ENCODE measurements at places on chromosomes 3 and 15.
A peak's percentile ranks its signal among the peaks of the same experiment; 100 is the strongest.

GRCh38 chr15:81264072-81264857, 59.7 kb downstream of the STARD5 start:
- no peak for DNase-seq

- no peak for DNase-seq
These were observed 260.2 kb downstream of the PDZRN3 start for GRCh38 chr3:73364517-73364916.

DNA sequence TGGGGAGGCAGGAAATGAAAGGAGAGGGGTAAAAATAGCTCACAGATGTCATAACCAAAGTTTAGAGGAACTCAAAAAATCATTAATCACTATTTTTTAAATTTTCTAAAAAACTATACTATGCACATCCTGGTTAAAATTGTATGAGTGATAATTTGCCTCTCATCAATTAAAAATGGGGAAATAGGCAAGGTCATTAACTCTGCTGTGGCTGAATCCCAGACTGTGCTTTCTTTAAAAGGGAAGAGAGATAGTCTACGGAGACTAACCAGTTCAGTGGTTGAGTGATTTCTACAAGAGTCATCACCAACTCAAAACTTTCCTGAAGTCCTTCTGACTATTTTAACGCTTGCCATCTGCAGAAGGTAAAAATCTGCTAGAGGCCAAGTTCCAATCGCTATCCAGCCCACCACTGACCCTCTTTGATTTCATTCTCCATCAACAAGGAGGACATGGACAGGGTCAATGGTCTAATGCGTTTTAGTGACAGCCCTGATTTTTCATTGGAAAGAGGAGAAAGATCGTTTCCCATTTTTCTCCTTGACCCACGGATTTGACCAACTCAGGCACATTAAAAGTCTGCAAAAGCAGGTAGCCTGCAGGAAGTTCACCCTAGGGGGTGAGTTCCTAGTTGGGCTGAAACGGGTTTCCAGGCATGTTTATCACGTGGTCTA, 850 bp downstream of the SUCLG2 start:
- DNase-seq = no peak

DNA sequence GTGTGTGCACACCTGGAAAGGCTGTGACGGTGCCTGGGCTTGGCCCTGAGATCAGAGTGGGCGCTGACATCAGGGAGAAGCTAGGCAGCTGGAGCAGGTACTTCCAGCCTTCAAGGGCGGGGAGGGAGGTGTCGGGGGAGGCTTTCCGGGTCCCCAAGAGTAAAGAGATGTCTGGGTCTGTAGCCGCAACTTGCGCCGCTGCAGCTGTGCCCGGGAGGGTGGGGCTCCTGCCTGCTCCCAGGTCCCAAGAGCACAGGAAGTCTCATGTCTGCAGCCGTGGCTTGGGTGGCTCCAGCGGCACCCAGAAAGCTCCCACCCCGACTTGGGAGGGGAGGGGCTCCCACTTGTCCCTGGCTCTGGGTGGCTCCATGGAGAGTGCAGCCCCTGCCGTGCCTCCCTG, 103.2 kb upstream of the BNIP2 start:
- no peak for DNase-seq

GRCh38 chr15:70488941-70489848, 274.2 kb downstream of the UACA start:
- DNase-seq = no peak

DNA sequence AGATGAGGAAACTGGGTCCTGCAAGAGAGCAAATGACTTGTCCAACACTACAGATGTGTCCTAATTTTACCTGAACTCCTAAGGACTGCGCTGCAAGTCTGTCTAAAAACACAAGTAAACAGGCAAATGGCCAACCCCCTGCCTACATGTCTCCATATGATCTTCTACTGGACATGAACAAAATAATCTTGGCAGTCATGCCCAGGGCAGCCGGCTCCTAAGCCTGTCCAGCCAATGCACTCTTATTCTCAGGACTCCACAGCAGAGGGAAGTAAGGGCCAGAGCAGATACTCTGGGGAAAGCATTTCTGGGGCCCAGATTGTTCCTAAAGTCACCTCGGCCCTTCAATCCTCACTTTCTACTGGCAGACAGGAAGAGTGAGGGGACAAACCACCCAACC, 10.3 kb downstream of the COLQ start:
- no peak for DNase-seq

DNA sequence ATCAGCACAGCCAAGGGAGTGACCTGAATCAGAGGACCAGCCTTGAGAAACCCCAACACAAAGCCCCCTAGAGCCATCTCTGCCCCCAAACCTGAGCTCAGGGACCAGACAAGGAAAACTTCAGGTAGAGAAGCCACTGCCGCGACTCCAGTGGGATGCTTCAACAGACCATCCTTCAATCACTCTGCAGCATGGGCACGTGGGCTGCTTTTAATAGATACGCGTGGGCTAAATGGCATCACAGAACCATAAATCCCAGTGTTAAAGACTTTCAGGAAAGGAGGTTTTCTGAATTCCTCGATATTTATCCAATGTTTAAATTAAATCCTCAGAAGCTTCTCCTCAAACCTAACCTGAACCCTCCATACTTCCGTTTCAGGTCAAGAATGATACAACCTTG, 30.6 kb downstream of the SH3BP5 start:
- no peak for DNase-seq

DNA sequence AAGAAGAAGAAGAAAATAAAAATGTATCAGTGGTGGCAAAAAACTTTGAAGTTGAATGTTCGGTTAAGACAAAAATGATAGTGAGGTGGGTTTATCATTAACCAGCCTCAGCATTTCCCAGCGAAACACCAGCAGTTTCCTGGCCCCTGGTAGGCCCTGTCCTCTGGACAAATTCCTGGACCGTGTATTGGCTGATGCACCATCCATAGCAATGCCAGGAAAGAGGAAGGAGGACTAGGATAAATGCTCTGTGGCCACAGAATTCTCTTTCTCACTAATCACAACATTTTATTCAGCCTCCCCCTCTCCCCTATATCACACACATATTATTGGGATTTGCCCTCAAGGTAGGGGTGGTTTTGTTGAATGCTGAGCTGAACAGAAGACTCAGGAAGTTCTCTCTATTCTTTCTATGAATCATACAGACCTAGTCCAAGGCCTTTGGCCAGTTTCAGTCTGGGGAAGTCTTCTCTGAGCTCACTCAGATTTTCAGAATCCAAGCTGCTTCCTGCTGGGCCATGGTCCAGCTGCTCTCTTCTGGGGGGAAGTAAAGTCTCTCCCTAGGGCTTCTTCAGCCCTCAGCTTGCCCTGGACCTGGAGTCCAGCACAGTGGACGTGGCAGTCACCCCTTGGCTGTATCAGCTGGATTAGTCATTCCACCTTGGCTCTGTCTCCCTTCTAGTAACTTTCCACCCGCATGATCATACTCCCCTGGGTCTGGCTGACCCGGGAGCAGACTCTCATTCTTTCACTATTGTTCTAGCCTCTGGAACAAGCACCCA, 27.6 kb downstream of the SLC28A1 start:
- DNase-seq = peak; percentile 42

- no peak for DNase-seq
These were observed 179.9 kb downstream of the PLOD2 start for GRCh38 chr3:145981056-145981455.

DNA sequence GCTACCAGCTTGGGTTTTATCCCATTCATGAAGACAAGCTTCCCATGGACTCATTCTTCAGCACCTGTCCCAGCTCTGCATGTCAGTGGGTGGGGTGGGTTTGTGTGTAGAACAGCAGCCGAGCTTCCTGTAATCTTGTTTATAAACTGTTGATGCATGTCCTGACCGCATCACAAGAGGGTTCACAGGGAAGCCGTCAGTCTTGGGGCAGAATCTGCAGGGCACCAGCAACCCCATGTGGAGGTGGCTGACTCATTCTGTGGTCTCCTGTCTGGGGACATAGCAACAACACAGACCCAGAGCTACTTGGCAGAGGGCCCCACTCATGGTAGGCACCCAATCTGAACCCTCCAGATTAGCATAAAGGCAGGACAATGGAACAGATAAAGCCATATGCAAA, 35.6 kb downstream of the DAPK2 start:
- DNase-seq = peak; percentile 71

DNA sequence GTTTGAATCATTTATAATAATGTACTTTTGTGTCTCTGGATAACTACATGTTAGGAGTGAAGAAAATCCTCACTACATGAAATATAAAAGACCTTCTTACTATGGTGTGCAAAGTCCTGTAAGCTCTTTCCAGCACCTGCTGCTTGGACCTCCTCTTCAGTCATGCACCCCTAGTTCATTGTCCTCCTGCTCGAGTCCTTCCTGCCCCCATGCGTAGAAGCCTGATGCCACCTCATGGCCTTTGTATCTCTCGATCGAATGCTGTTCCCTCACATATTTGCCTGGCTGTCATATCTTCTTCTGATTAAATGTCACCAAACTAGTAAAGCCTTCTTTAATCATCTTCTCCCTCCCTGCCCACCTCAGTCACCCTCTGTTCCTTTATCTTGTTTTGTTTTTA, 49.9 kb upstream of the SUCLG2 start:
- DNase-seq = no peak

- peak; percentile 31 for DNase-seq
These were observed at the start of gene WNT5A for GRCh38 chr3:55486857-55487380. TSS of gene WNT5A (minus strand) at chr3:55487306. CDS start at chr3:55486985, 321 bp downstream.

- no peak for DNase-seq
These were observed 291.8 kb downstream of the XXYLT1 start for GRCh38 chr3:194979173-194979572.

- DNase-seq = no peak
These were observed 41.3 kb upstream of the TRIM42 start for GRCh38 chr3:140636406-140637138.

DNA sequence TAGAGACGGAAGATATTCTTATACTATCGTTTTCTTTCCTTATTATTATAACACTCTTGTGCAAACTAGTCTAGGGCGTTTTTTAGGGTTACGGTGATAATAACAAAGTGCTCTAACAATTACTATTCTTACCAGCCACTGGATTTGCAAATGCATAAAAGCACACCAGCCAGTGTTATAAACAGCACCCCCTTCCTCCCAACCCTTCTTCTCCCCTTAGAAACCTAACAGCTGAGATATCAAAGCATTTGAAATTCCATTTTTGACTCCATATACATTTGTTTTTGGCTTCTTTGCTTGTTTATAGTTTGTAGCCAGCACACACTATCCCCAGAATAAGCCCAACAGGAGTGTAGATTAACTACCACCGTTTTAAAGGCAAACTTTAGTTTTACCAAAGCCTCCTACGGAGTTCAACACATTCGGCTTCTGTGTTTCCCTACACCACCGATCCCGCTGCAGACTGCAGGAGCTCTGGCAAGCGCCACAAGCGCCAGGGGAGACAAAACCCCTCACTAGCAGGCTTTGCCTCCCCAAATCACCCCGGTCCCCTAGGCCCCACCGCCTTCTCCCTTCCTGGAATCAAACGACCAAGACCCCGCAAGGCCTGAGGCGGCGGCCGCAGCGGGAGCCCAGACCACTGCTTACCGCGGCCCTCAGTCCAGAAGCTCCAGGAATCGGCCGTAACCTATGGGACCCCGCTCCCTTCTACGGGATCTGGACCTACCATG, 461 bp downstream of the COPB2 start:
- DNase-seq = no peak

GRCh38 chr3:65902304-65902793, 136.4 kb downstream of the MAGI1 start:
- DNase-seq = no peak

- no peak for DNase-seq
These were observed 537.8 kb downstream of the OTOL1 start for GRCh38 chr3:162034368-162034767.

DNA sequence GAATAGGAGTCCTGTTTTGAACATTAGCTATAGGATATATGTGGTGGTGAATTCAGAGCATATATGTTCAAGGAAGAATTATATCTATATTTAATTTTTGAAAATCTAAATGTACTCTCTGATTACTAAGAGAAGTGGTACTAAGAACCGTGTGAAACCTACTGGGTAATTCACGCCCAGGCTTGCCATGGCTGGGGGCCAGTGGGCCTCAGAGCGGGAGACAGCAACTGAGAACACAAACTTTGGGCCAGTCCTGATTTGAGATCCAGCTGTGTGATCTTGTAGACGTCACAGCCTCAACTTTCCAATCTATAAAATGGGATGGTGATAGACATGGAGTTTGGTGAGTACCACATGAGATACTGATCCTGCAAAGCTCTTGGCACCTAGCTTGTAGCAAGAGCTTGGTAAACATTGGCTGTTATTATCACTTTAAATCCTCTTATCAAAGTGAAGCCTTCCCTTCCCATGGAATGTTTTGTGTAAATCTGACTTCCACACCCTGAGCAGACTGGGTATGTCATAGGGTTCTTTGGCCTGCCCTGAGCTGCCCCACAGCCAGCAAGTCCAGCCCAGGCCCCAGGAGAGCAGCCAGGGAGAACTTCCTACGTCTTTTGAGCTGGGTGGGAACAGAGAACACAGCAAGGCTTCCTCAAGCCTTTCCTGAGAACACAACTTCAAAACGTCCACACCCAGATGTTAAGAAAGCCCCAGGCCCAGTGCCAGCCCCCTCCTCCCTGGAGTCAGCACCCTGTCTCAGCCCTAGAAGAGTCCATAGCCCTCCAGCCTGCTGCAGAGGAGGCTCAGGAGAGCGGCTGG, 8.2 kb upstream of the PAQR5 start:
- no peak for DNase-seq

- no peak for DNase-seq
These were observed 365.7 kb downstream of the EDEM1 start for GRCh38 chr3:5553203-5553602.

GRCh38 chr15:27260523-27260922, 289.5 kb downstream of the GABRG3 start:
- DNase-seq = no peak

- no peak for DNase-seq
These were observed 20.9 kb downstream of the PDE8A start for GRCh38 chr15:85002517-85002916.

- DNase-seq = no peak
These were observed 747 bp downstream of the MYL3 start for GRCh38 chr3:46862369-46863025.

DNA sequence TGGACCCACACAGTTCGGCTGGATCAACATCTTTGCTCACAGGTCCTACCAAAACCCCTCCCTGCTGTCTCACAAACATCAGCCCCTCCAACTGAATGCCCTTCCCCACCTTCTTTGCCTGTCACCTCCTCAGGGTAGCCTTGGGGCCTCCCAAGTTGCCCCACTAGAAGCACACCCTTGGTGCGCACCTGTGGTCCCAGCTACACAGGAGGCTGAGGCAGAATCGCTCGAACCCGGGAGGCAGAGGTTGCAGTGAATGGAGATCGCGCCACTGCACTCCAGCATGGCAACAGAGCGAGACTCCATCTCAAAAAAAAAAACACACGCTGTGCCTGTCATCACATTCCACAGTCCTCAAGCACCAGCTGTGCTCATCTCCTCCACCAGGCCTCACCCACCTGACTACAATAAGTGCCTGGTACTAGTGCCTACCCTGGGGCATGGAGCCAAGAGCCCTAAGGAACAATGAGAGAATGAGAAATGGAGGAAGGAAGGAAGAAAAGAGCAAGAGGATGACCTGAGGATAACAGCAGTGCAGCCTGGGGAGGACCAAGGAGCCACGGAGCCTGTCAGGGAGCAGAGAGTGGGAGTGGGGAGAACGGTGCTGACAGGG, 26.0 kb downstream of the RPN1 start:
- no peak for DNase-seq
